ENCODE measurements at places on chromosomes 11 and 22. TPM values are rescaled to one million over a fixed set of nuclear protein-coding genes. Genes with fewer than 3 reads are reported as not detected.

DNA sequence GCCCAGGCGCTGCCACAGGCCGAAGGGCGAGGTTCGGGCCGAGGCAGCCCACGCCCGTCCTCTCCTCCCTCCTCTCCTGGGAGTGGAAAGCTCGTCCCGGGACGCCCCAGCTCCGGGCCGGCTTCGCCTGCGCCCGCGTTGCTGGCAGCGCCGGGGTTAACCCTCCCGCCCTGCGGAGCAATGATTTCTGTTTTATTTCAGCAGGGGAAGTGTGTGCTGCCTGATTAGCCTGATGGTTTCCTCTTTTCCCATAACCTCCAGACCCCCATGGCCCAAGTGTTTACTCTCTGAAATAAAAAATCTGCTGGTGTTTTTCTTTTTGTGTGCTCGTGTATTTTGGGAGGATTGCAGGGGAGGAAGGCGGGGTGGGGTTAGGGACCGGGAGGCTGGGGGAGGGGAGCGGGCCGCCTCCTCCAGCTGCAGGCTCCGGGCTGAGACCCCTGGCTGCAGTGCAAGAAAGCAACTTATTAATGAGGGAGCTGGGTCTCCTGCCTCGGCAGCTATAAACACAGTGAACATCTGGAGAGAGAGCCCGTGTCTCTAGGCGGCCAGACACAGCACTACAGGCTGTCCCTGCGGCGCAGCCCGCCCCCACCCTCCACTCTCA lies 38.6 kb downstream of the ETS1 start:
- no peak for DNase-seq

- DNase-seq, result no peak
Observed at GRCh38 chr22:26672060-26672471, 14.7 kb downstream of the MIAT start.

The TRMU gene
- total RNA-seq, result 65.3 TPM

- no peak for DNase-seq
Observed at GRCh38 chr11:2536440-2536989, 91.7 kb downstream of the KCNQ1 start.

GRCh38 chr11:99325847-99326246 lies 305.1 kb downstream of the CNTN5 start:
- DNase-seq, result no peak

The NEFH gene
- 1.7 TPM for total RNA-seq

The TRIM29 gene
- not detected for total RNA-seq

- no peak for DNase-seq
Observed at GRCh38 chr22:43985532-43985931, 30.3 kb downstream of the SAMM50 start.

The MICAL2 gene
- total RNA-seq, result 322 TPM

DNA sequence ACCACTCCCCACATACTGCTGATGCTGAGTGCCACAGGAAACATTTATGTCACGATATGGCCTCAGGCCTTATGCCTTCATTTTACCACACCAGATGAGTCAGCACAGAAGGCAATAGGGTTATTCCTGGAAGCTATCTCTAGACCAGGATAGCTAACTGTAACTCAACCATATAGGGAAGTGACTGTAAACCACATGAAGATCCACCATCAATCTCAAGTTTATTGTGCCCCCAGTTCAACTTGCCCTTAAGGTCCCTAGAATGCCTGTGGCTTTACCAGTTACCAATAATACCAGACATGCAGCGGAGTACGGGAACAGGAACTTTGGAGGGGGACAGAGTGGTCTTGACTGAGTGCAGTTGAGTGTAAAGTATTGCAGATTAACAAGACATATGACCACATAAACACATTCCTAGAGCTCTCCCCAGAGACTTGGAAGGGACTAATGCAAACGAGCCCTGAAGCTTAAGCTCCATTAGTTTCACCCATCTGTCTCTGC lies 180.9 kb downstream of the KIF18A start:
- DNase-seq, result no peak

The MUC6 gene
- total RNA-seq, result not detected

DNA sequence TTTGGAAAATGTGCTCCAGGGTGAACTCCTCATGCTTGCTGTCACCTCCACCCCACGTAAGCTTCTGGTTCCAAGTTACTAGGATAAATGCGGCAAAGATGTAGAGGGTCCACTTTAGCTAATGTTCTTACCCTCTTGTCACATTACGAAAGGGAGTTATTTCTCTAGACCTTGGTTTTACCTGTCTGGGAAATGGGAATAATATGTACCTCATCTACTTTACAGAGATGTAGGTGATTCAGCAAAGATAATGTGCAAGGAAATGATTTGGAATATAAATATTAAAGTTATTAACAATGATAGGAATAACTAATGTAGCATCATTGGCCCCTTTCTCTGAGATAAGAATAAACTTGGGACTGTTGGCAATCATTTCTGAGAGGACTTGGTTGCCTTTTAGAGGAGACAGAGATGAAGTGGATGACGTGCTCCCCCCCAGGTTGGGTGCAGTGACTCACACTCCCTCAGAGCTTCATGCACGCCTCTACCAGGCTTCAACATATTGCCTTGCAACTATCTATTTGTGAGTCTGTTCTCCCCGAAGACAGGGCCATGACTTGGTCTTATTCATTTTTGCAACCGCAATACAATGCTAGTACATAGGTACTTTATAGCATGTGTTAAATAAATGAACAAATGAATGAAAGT lies 97.1 kb downstream of the ME3 start:
- no peak for DNase-seq

All from activated T-cell treated with anti-CD3 and anti-CD28 coated beads, Interleukin-2, amount 50 U/mL, for 72 hours (primary cell).